ENCODE measurements at places on chromosomes 4 and X. TPM values are rescaled to one million over a fixed set of nuclear protein-coding genes. Genes with fewer than 3 reads are reported as not detected.

The MXRA5 gene
- 2.4 TPM for total RNA-seq

The ZAR1 gene
- not detected for total RNA-seq

The PPP1R2C gene
- not detected for total RNA-seq

The SPANXA1 gene
- total RNA-seq, result not detected

The BCORL1 gene
- total RNA-seq, result 8.3 TPM

The CT45A10 gene
- total RNA-seq, result 0.49 TPM

The UGT2B15 gene
- 50.8 TPM for total RNA-seq

The F8 gene
- total RNA-seq, result 3.5 TPM

The CNGA1 gene
- total RNA-seq, result 2.6 TPM

The NLGN3 gene
- total RNA-seq, result 0.82 TPM

The FAT4 gene
- 4.3 TPM for total RNA-seq

The TMPRSS11F gene
- not detected for total RNA-seq

The CFAP299 gene
- total RNA-seq, result not detected

The ENPEP gene
- 0.27 TPM for total RNA-seq

The ALG13 gene
- 51.7 TPM for total RNA-seq

The GPRASP2 gene
- total RNA-seq, result 4.6 TPM

The AKAP4 gene
- total RNA-seq, result not detected

The PPP2R2C gene
- total RNA-seq, result 0.05 TPM

The NUDT10 gene
- 0.32 TPM for total RNA-seq

The INTU gene
- 3.0 TPM for total RNA-seq

The PPP4R3C gene
- total RNA-seq, result not detected

The HPRT1 gene
- 49.6 TPM for total RNA-seq

The CHRDL1 gene
- total RNA-seq, result 18.3 TPM

All from colonic mucosa (tissue), 4 donors.